ENCODE measurements at places on chromosomes 11 and 22.

DNA sequence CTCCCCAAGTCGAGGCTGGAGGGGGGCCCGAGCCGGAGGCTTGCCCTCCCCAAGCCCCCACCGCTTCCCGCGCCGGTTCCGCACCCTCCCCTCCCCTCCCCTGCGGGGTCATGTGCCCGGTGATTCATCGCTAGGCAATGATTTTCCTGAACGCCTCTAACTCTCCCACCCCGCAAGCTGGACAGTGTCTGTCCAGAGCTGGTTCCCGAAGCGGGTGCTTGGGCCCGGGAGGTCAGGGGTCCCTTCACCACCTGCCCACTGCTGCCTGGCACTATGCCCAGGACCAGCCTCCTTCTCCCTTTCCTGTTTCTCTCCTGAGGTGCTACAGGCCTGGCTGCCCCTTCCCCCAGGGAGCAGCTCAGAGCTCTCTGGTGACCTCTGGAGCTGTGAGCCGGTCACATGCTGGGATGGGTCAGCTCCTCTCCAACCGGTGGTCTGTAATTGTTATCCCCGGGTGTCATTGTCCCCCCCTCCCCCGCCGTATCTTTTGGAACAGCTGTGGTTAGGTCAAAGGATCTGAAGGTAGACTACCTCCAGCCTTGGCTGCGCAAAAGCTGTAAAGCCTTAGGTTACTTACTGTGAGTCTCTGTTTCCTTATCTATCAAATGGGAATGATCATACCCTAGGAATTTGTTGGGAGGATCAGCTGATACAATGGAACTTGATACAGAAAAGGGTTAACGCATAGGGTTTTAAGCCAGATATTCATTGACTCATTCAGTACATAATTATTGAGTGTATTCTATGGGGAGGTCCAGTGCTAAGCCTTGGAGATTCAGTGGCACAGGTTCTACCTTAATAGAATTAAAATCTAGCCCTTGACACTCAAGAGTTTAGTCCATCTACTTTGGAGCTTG, 753 bp downstream of the STX3 start:
- peak; percentile 65 for DNase-seq

- DNase-seq, result no peak
Measured at GRCh38 chr22:49546811-49547585, 280.7 kb downstream of the BRD1 start.

DNA sequence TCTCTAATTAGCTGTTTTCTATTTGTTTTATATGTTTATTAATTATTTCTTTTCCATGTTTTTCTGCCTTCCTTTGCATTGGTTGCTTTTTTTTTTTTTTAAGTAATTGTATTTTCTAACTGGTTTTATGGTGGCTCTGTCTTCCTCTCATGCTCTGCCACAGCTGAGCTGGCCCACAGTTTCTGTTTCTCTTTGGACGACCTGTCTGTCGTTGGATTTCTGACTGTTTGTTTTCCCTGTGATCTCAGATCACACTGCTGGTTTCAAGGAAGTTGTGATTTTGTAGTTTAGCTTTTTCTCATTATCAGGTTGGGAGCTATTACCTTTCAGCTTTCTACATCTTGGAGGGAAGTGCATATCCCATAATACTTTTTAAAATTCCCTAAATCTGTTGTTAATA, 15.9 kb upstream of the OR6M1 start:
- no peak for DNase-seq

DNA sequence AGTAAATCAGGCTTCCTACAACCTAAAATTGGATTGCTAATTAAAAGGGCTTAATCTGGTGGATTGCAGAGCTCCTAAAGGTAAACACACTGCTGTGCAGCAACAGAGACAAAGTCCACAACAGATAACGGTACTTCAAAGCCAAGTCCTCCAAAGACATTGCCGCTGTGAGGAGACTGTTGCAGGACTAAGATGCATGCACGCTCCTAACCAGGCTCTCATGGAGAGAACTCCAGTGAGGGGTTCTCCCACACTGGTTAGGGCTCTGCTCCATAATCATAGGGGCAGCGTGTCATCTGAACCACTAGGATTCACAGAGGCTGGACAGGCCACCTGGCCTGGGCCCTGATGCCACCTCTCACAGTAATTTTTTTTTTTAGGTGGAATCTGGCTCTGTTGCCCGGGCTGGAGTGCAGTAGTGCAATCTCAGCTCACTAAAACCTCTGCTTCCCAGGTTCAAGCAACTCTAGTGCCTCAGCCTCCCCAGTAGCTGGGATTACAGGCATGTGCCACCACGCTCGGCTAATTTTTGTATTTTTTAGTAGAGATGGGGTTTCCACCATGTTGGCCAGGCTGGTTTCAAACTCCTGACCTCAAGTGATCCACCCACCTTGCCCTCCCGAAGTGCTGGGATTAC, 56.9 kb upstream of the ARFGAP3 start:
- DNase-seq, result no peak

- DNase-seq, result no peak
Measured at GRCh38 chr11:107711861-107712755, at the start of gene SLN. Gene SLN, minus strand, starts transcription at chr11:107712056.

GRCh38 chr11:69799582-69799981, 19.6 kb downstream of the FGF3 start:
- DNase-seq, result no peak
